ELF-1 (cell line): ENCODE measurements at places on chromosomes 6 and 20.
A peak's percentile ranks its signal among the peaks of the same experiment; 100 is the strongest.

DNA sequence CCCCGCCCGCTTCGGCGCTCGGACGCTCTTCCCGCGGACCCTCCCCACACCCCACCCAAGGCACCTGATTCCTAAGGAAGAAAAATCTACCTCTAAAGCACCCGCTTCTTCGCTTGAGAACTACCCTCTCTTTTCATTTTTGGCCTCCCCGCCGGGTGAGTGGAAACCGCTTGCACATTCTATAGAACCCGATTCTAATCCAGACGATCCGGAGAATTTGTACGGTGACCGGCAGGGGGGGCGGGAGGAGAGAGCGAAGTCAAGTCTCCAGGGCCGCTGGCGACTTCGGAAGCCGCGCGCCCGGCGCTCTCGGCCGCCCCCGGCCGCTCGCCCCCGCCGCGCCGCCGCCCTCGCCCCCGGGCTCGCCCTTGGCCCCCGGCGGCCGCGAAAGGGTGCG lies at the start of gene RBM24:
Gene RBM24, plus strand, starts transcription at position 262 of the 397 bp plus-strand sequence. CDS start 221 bp downstream, outside the sequence.
- DNase-seq, result peak; percentile 65

DNA sequence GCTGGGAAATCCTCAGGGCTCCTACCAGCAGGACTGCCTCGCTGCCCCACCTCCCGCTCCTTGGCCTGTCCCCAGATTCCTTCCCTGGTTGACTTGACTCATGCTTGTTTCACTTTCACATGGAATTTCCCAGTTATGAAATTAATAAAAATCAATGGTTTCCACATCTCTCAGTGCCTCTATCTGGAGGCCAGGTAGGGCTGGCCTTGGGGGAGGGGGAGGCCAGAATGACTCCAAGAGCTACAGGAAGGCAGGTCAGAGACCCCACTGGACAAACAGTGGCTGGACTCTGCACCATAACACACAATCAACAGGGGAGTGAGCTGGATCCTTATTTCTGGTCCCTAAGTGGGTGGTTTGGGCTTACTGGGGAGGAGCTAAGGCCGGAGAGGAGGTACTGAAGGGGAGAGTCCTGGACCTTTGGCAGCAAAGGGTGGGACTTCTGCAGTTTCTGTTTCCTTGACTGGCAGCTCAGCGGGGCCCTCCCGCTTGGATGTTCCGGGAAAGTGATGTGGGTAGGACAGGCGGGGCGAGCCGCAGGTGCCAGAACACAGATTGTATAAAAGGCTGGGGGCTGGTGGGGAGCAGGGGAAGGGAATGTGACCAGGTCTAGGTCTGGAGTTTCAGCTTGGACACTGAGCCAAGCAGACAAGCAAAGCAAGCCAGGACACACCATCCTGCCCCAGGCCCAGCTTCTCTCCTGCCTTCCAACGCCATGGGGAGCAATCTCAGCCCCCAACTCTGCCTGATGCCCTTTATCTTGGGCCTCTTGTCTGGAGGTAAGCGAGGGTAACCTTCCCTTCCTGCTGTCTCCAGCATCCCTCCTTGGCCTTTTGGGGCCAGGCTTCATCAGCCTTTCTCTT lies at the start of gene CFB:
Gene CFB, plus strand, starts transcription at position 589 of the 863 bp plus-strand sequence. Its CDS starts 127 bp downstream, at position 716.
- peak; percentile 68 for DNase-seq

GRCh38 chr6:139693735-139694134 lies 319.3 kb upstream of the CITED2 start:
- no peak for DNase-seq

DNA sequence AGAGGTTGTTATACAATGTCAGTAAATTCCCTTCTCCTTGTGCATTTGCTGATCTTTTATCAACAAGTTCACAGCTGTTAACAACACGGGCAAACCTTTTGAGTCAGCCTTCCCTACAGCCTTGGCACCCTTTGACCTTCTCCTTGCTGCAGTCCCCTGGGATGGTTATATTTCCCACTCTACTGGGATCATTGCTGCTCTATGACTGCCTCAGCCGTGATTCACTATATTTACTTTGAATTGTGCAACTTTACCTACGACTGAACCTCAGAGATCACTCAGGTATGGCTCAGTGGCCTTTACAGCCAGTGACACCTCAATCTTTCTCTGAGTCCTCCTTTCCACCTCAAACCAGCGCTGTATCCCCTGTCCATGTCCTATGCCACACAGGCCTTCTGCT lies 1293.3 kb downstream of the EPHA7 start:
- no peak for DNase-seq

DNA sequence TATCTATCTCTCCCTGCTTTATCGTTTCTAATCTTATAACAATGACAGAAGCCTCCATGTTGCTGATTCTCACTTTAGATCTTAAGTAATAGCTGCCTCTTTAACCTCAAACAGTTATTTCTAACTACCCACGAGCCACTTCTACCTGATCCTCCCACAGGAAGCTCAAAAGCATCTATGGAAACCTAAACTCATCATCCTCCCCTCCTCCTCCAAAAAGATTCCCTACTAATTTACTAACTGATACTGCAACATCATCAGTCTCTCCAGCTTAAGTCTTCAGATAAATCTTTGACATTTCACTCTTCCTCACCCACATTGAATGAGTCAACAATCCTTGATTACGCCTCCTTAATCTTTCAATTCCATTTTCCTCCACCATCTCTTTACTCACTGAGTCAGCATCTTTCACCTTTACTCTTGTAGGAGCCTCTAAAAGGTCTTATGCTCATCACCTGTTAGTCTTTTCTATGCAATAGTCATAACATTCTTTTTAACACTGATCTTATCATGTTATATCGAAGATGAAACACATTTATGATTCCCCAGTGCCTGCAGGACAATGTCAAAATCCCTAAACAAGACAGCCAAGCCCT lies 526.7 kb upstream of the CDH4 start:
- DNase-seq, result no peak

DNA sequence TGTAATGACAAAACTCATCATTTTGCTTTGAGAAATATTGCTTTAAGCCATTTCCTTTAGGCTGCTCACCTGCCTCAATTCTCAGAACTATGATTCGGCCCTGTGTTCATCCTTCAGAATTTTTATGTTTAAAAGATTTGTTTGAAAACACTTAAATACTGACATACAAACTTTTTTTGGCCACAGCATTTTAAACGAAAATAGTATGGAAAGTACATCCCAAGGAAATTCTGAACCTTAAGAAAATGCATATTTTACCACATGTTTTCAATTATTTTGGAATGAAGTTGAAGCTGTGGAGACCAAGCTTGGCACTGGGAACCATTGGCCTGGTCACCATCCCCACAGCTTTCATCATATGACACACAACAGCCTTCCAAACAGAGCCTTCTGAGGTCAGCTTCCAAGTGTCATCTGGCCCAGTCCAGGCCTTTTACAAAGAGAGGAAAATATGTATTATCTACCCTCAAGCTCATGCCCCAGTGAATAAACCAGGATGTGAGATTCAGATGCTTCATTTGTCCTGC lies 83.3 kb downstream of the SOD2 start:
- DNase-seq, result no peak

DNA sequence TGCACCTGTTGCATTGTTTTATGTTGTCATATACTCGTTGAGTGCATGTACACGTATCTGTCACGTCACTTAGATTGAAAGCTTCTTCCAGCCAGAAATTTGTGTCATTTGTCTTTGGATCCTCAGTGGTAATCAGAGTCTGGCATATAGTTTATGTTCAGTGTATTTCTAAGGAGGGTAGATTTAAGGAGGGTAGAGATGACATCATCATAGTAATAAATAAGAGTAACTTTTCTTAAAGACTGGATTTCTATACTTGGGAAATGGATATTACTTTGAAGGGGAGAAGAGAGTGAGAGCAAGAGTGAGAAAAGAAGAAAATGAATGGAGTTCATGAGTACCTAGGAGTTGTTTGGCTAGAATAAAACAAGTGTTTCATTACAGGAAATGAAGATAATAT lies 255.0 kb upstream of the SASH1 start:
- DNase-seq, result no peak

DNA sequence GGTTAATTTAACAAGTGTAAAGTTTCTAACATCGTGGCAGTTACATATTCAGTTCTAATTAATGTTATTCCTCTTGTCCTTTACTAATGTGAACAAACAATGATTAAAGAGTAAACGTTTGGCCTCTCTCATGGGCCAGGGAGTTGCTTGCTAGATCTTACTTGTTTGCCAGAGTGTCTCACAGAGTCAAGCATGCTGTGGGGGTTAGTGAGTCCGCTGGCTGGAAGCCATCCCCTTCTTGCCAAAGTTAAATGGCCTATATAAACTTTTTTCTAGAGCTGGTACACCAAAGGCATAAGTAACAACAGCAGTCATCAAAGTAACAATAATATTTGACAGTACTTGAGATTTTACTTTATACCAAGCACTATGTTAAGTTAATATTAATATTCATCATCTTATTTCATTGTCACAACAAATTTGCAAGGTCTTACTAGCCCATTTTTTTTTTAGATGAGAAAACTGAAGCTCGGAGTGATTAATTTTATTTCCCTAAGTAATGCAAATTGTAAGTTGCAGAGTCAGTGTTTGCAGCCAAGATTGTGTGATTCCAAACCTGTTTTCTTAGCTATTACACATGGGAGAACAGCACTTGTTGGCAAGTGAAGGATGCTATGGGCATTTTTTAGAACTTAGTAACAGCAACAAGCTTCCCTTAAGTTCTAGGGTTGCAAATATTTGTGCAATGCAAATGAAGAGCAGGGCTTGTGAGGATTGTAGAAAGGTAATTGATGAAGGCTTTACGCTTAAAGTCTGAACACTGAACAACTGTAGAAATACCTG lies 224.5 kb downstream of the RFPL4B start:
- no peak for DNase-seq

- DNase-seq, result no peak
Measured at GRCh38 chr6:106379951-106380350, 19.4 kb downstream of the CRYBG1 start.

DNA sequence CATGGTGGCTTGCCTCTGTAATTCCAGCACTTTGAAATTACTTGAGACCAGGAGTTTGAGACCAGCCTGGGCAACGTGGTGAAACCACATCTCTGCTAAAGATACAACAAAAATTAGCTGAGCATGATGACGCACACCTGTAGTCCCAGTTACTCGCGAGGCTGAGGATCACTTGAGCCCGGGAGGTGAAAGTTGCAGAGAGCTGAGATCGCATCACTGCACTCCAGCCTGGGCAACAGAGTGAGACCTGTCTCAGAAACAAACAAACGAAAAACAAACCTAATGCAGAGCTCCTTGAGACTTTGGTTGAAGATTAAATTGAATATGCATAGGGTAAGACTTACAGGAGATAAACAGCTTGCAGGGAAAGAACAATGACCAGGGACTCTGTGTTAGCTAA lies 80.8 kb downstream of the SCAF8 start:
- DNase-seq, result no peak

- no peak for DNase-seq
Measured at GRCh38 chr20:34736106-34736735, 32.1 kb downstream of the TP53INP2 start.

DNA sequence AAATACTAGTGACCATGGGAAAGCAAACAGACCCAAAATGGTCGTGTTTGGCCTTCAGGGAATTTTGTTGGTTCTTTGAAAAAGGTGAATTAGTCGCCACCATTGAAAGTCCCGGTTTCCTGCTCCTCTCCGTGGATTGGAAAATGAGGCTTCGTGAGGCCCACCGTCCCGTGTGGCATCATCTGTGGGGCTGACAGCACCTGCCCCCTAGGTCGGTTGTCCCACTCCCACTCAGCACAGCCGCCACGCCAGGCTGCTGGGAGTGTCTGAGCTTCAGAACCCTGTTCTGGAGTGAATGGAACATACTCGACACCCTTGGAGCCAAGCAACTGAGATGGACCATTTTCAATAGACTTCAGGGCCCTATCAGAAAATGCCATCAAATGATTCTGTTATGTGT lies 33.0 kb upstream of the FOXC1 start:
- no peak for DNase-seq

DNA sequence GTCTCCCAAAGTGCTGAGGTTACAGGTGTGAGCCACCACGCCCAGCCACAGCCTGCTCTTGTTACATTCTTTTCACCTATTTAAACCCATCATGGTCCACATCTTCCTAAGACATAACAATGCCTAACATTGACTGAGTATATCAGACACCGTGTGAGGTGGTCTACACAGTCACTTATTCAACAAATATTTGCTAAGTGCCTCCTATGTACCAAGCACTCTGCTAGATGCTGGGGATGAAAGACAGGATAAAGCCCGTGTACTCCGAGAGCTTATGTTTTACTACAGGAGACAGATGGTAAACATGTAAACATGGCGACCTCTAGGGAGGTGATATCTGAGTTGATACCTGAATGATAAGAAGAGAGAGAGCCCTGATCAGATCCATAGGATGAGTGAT lies 12.7 kb downstream of the BCL2L1 start:
- DNase-seq, result no peak

DNA sequence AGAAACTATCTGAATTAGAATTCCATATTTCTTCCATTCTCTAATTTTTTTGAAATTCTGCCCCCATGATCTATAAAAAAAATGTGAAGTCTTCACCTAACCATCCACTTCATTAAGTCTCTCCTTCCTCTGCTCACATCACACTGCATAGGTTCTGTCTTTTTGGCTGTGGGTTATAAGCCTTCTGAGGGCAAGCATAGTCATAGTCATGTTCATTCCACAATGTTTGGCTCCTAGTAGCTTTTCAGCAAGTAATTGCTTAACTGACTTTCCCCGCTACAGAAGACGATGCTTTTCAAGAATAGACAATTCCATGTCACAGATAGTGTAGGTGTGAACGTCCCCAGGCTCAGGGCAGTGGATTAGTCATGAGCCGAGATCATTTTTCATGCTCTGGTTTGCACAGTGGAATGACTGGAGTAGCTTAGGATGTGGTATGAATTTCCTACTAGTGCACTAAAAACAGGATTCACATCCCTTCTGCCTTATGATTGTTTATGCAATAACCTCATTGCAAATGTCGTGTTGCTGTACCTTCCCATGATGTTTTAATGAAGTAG lies 29.1 kb downstream of the WRNIP1 start:
- DNase-seq, result no peak

GRCh38 chr20:30376767-30377658 lies 880.5 kb upstream of the DEFB115 start:
- peak; percentile 92 for DNase-seq

GRCh38 chr6:147279427-147279826 lies 75.2 kb downstream of the STXBP5 start:
- no peak for DNase-seq

- no peak for DNase-seq
Measured at GRCh38 chr20:19327401-19327800, 115.0 kb downstream of the SLC24A3 start.

- peak; percentile 74 for DNase-seq
Measured at GRCh38 chr20:1313236-1313964, 15.5 kb downstream of the SDCBP2 start.

DNA sequence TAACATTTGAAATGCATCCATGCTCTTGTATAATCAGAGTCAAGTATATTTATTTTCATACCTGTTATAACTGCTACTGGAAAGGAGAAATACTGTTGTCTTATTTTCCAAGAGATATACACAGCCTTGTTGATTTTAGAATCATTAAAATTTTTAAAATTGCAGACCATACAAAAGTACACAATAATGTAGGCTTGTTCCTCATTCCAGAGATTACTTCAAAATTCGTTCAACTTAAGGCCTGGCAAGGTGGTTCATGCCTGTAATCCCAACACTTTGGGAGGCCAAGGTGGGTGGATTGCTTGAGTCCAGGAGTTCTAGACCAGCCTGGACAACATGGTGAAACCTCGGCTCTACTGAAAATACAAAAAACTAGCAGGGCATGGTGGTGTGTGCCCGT lies 6.1 kb downstream of the RNF114 start:
- DNase-seq, result no peak
